Gastrocnemius medialis (tissue), 4 donors: ENCODE measurements at places on chromosomes 3 and 15. TPM values are rescaled to one million over a fixed set of nuclear protein-coding genes. Genes with fewer than 3 reads are reported as not detected.

CISH gene
- 50.5 TPM for total RNA-seq

- DNase-seq = no peak
Observed at GRCh38 chr15:58473724-58474123, 41.9 kb downstream of the LIPC start.

GRCh38 chr3:44584646-44585501, at the start of gene ZNF660:
Gene ZNF660, plus strand, starts transcription at chr3:44584964. Its CDS starts 9,230 bp downstream, at chr3:44594194.
- DNase-seq = peak; percentile 15

SLC6A1 gene
- 0.23 TPM for total RNA-seq

GRCh38 chr3:126998728-126999127, 15.8 kb downstream of the PLXNA1 start:
- DNase-seq = no peak

DNA sequence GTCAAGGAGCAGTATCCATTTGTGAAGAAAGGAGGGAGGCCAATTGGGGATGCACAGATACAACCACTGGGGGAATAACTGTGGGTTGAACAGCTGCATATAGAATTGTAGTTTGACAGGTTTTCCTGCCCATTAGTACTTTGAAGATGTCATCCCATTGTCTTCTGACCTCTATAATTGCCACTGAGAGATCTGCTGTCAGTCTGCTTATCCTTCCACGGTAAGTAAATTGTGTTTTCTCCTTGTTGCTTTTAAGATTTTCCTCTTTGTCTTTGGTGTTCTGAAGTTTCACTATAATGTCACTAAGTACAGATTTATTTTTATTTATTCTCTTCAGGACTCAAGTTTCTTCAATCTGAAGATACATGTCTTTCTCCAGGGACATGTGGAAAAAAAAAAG, 56.6 kb downstream of the MOBP start:
- no peak for DNase-seq
